ENCODE measurements at places on chromosomes 6 and 20.

GRCh38 chr6:8829796-8830195 lies 394.5 kb upstream of the SLC35B3 start:
- DNase-seq: peak; percentile 30

DNA sequence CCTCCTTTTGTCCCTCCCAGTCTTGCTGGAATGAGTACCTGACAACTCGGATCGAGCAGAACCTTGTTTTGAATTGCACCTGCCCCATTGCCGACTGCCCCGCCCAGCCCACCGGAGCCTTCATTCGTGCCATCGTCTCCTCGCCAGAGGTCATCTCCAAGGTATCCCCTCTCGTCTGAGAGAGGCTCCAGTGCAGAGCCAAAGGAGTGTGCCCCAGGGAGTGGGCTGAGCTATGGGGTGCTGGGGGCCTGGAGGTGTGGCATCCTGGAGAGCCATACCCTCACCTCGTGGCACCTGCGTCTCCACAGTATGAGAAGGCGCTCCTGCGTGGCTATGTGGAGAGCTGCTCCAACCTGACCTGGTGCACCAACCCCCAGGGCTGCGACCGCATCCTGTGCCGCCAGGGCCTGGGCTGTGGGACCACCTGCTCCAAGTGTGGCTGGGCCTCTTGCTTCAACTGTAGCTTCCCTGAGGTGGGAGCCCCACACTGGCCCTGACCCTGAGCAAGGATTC lies 8.8 kb downstream of the DNPH1 start:
- no peak for DNase-seq

- DNase-seq: no peak
Observed at GRCh38 chr6:55941702-55942101, 66.3 kb upstream of the BMP5 start.

DNA sequence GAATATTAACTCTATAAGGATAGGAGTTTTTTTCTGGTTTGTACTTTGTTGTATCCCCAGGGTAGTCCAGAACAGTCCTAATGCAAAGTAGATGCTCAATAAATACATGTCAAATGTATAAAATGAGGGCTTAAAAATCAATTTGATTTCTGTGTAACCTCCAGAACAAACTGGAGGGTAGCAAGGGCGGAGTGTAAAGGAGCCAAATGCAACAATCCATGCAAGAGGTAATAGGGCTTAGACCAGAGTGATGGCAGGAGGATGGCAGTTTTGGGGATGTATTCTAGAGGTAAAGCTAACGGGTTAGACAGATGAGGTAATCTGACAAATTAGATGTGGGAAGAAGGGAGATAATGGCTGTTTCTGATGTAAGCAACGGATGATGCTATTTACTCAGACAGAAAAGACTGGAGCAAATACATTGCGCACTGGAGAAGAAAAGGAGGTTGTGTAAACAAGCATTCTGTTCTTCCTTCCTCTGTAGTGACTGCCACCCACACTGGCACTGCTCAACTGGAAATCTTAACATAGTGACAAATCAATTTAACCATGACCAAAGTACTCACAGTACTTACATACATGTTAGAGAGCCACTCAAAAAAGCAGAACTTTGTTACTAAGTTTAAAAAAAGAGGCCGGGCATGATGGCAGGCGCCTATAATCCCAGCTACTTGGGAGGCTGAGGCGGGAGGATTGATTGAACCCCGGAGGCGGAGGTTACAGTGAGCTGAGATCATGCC lies 2.0 kb downstream of the ZNF318 start:
- peak; percentile 86 for DNase-seq

DNA sequence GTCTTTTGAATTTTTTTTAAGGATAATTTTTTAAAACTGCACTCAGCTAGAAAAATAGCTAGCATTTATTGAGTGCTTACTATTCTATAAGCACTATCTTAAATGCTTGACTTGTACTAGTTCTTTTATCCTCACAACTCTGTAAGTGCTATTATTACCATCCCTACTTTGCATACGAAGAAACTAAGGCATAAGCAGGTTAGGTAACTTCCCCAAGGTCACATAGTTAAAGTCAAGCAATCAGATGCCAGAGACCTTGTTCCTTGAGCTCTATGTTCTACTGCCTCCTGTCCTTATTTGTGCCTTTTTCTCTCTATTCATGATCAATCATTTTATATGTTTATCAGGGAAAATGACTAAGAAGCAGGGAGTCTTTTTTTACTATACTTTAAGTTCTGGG lies 65.0 kb downstream of the GCLC start:
- no peak for DNase-seq

- DNase-seq: no peak
Observed at GRCh38 chr6:125656287-125656870, 93.1 kb upstream of the HEY2 start.

DNA sequence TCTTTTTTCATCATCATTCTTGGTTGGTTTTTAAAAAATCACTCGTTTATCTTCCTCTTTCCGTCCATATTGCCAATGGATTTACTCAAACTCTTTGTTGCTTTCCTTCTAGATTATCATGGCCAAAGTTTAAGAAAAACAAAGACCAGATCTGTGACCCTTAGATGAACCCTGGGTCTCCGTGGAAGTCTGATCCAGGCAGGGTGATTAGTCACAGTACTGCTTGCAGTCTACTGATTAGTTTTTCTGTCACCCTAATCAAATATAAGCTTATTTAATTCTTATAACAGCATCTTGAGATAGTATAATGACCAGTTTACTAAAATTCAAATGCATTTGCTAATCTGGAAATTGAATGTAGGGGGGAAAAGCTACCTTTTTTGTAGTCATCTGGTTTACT lies 6.0 kb upstream of the SMIM28 start:
- no peak for DNase-seq

DNA sequence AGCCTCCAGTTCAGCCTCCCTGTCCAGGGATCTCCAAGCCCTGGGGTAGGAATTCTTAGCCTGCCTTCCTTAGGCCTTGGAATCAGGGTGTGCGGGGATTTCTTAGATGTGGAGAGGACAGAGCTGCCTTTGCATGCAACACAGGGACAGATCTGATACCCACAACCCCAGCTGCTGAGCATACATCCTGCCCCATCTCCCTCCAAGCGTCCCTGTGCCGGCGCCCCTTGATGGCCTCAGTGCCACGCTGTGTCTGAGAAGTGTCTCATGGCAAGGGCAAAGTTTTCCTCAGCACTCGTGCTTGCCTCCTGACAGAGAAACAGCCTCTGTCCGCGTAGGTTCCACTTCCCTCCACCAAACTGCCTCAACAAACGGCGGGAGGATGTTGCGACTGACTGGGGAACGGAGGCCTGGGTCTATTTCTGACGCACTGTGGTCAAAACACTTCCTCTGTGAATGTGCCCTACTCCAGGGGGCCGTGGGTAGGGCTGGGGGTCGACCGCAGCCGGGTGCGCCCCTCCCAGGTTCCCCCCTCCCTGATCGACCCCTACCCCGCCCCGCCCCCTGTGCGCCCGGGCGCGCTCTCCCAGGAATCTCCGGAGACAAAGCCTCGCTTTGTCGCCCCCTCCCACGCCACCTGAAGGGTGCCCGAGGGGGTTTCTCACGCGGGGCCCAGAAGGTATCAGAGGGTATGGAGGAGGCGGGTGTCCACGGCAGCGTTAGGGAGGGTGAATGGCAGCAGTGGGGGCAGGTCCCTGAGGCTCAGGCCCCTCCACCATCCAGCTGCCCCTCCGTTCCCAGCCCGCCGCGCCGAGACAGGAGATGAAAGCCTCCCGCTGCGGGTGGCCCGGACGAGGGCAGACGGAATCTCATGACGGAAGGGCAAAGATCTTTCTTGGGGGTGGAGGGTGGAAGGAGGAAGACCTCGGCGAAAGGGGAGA lies 806 bp downstream of the MICAL1 start:
- peak; percentile 93 for DNase-seq

GRCh38 chr6:157584036-157584435 lies 203.0 kb downstream of the ZDHHC14 start:
- DNase-seq: no peak

GRCh38 chr20:24691901-24692351 lies 222.5 kb downstream of the SYNDIG1 start:
- DNase-seq: no peak

DNA sequence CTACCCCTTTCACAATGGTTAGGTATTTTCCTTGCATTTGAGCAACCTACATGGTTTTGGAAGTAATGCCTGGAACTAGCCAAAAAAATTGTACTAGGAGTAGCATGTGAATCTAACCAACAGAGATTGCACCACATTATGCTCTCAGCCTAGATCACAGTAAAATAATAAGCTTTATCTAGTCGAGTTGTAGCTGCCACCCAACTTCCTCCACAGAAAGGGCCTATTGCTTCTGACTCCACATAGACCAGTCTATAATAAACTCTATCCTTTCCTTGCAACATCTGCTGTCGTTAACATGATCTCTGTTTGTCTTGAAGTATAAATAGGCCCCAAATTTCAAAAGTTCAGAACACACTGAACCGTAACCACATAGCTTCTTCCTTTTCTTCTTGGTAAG lies 375.5 kb downstream of the PKHD1 start:
- no peak for DNase-seq

- no peak for DNase-seq
Observed at GRCh38 chr6:81934936-81935335, 182.5 kb upstream of the TENT5A start.

GRCh38 chr6:153231048-153231646 lies 100.1 kb upstream of the RGS17 start:
- DNase-seq: peak; percentile 48

DNA sequence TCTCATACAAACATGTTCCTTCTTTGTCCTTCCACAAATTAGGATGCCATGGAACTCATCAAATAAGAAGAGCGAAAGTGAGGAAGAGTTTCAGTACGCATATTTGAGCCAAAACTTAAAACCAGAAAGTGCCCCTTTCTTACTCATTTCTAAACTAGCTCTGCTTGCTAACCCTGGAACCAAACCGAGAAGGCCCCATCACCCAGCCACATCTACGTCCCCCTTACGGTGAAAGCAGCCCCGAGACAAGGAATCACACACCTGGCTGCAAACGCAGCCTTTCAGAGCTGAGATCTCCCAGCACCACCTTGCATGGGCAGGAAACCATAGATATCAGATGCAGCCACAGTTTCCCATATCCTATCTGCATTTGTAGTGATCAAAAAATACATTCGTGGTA lies 28.5 kb downstream of the TRERF1 start:
- DNase-seq: no peak

DNA sequence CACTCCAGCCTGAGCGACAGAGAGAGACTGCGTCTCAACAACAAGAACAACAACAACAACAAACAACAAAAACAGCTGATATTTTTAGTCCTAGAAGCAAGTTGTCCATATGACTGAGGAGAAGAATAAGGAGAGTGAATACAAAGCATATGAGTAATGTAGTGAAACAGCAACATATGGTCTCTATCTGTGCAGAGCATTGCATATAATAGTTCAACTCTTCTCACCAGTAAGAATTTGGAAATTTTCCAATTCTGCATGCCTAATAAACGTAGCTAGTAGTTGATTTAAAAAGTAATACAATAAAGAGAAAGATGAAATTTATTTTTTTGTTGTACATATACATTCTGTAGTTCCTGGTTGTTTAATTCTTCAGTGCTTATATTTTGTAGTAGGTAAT lies 129.7 kb upstream of the FAM83B start:
- DNase-seq: no peak

DNA sequence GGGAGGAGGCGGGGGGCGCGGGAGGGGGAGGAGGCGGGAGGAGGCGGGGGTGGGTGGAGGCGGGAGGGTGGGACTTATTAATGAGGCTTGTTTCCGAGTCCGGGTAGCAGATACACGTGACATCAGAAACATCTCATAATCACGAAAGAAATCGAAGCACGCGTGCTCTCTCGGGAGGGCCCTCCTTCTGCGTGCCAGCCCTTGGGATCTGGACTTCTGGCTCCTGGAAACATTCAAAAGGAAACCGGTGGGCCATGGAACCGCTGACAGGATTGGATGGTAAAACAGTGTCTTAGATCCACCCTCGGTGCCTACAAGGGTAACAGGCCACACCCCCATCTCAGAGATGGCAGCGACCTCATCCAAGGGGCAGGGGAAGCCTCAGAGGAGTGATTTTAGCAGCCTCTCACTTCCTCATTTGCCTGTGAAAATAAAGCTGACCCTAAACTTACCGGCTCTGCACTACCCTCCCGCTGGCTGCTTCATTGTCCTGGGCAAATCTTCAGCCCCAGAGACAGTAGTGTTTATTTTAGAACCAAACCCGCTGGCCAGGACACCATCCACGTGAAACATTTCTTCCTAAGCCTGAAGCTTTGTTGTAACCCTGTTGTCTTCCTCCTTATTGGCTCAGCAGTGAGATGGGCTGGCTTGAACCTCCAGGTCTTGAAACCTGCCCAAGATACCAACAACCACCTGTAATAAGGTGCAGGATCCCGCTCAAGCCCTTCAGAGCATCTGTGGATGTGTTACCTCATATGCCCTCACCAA lies 97.5 kb downstream of the PSMG4 start:
- DNase-seq: peak; percentile 69

DNA sequence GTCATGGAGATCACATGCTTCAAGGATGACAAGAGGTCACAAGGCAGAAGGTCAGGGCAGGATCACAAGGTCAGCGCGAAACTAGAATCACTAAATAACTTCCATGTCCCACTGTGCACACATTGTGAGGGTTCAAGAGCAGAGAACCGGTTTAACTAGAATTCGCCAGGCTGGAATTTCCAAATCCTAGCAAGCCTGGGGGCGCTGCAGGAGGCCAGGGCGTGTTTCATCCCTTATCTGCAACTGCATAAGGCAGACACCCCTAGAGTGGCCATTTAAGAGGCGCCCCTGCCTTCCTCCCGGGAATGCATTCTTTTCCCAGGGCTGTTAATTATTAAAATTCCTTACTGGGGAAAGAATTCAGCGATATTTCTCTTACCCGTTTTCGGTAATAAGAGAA lies 40.2 kb upstream of the SLC22A1 start:
- no peak for DNase-seq

- no peak for DNase-seq
Observed at GRCh38 chr6:101445527-101445926, 52.0 kb downstream of the GRIK2 start.

GRCh38 chr6:11987386-11987785 lies 24.7 kb upstream of the HIVEP1 start:
- no peak for DNase-seq

- DNase-seq: no peak
Observed at GRCh38 chr6:92589996-92590395, 829.4 kb downstream of the EPHA7 start.

GRCh38 chr20:4829514-4830215 lies 108.0 kb downstream of the PRND start:
- peak; percentile 97 for DNase-seq

DNA sequence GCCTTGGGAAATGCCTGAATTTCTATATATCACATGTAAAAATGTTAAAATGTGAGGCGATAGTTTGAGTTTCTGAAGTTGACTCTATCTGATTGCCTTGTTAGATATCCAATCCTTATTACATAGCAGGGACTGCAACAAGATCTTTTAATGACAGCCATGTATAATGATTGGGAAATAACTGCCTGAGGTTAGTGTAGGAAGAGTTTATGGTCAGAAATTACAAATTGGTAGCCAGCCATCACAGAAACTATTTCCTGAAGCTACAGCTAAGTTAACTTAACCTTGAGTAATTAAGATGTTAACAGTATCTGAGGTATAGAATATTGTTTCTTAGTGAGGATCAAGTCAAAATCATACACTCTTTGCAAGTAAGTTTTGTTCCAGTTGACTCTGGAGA lies 41.0 kb downstream of the AKIRIN2 start:
- DNase-seq: no peak
